ENCODE measurements at places on chromosomes 7 and 10.
A peak's percentile ranks its signal among the peaks of the same experiment; 100 is the strongest.

DNA sequence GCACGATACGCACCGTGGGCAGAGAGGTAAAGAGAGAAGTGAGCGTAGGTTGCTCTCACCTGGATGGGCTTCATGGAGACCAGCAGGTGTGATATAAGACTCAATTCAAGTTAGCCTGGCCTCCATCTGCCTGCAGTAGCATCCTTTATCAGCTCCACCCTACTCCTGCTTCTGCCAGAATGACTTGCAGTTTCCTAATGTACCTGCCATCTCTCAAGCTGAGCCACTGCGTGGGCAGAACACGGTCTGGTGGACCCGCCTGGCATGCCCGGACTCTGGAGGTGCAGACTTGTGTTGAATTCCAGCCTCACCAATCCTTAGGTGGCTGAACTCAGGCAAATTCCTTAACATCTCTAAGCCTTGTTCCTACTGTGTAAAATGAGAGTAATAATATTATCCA lies 64.3 kb downstream of the STEAP1B start:
- DNase-seq: no peak

GRCh38 chr10:27857616-27858015 lies 112.0 kb upstream of the MKX start:
- no peak for DNase-seq

- no peak for DNase-seq
Measured at GRCh38 chr10:124821520-124821919, 19.9 kb downstream of the ABRAXAS2 start.

DNA sequence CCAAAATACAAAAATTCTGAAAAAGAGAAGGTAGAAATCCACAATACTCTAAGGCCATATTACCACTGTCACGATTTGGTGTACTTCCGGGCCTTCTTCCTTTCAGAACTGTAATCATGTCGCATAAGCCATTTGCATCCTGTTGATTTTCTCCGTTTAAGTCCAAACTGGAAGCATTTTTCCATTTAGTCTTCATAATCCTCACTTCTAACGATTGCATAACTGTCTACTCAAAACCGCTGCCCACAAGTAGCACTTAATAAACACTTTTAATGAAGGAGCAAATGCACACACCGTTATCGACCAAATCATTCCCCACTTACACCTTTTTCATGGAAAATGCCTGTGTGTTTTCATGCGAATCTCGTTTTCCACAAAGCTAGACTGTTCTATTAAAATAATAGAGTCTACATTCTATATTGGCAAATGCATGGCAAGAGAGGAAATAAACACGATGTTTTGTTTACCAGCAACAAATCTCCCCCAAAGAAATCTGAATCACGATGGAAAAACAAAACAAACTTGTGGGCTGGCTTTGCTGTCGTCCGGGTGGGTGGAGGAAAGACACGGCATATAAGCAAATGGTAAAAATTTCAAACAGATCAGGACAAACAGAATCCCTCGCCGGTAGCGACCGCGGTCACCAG lies 1.0 kb downstream of the ATE1 start:
- peak; percentile 26 for DNase-seq

- no peak for DNase-seq
Measured at GRCh38 chr7:131765575-131765974, 209.1 kb upstream of the PODXL start.

GRCh38 chr10:8006274-8006999 lies 48.1 kb upstream of the GATA3 start:
- peak; percentile 44 for DNase-seq

DNA sequence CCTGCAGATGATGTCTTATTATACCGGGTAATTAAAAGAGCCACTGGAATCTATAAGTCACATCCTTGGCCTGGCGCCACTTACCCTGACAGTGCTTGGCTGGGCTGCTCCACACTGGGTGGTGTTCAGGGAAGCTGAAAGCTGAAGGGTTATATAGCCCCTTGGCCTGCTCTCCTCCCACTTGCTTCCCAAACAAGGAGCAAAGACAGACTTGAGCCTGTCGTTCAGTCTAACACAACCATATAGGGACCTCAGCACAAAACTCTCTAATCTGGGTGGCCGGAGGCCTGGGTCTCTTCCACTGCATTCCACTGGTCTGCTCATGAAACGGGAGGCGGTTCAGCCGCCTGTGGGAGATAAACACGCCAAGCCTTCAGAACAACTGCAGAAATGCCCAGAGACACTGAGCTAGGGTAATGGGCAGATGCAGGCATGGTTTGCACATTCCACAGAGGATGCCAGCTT lies at the start of gene ACTA2:
Gene ACTA2 (minus strand): TSS at position 127 of the 465 bp plus-strand sequence. CDS start 3,843 bp downstream, outside the sequence.
- peak; percentile 83 for DNase-seq

GRCh38 chr7:103680161-103681144 lies 234.4 kb upstream of the SLC26A5 start:
- no peak for DNase-seq

DNA sequence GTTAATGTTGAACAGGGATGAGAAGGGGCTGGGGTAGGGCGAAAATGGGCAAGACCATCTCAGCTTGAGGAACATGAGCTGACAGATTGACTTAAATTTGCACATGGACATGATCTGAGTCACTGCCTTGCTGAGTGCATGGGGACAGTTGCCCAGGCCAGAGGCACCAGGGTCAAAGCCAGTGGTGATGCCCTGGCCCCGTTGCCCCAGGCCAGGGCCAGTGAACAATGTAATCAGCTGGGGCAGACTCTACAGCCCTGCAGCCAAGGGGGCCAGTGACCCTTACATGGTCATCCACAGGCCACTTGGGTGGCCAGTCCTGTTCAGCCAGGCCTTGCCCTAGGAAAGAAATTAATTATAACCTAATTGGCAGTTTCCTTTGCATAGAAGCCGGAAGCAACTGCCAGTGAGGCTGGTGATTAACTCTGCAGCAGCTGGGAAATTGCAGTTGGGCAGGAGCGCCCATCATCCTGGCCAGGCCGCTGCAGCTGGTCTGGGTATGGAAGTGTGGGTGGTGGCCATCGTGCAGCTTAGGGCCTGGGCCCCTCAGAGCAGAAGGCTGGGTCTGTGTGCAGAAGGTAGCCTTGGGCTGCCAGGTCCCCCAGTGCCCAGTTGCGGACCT lies 9.6 kb downstream of the RET start:
- no peak for DNase-seq

- DNase-seq: no peak
Measured at GRCh38 chr7:148277042-148277660, 313.4 kb upstream of the C7orf33 start.

GRCh38 chr7:26556061-26556881 lies 264.6 kb downstream of the SNX10 start:
- no peak for DNase-seq

GRCh38 chr10:116669080-116669479 lies 48.3 kb downstream of the PNLIPRP2 start:
- no peak for DNase-seq

DNA sequence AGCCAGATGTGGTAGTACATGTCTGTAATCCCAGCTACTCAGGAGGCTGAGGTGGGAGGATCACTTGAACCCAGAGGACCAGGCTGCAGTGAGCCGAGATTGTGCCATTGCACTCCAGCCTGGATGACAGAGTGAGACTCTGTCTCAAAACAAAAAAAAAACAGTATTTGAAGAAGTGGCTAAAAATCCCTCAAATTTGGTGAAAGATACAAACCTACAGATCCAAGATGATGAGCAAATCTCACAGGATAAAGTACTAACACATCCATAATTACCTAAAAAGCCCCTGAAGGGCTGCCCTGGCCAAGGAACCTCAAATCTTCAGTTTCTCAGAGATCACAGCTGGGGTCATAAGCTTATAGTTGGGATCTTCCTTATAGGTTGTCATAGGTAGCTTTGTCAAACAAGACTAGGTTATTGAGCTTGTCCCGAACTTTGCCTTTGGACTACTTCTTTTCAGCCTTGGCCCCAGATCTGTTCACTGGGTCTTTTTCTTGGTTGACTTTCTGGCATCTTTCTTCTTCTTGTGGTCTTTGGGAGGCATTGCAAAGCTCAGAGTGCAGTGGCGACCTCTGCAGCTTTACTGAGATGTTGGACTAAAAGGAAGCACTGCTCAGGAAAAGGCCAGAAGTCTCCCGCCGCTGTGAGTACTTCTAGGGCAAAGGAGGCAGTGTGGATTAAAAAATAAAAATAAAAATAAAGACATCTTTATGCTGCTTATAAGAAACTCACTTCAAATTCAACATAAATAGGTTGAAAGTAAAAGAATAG lies 28.6 kb upstream of the SAR1A start:
- peak; percentile 30 for DNase-seq

DNA sequence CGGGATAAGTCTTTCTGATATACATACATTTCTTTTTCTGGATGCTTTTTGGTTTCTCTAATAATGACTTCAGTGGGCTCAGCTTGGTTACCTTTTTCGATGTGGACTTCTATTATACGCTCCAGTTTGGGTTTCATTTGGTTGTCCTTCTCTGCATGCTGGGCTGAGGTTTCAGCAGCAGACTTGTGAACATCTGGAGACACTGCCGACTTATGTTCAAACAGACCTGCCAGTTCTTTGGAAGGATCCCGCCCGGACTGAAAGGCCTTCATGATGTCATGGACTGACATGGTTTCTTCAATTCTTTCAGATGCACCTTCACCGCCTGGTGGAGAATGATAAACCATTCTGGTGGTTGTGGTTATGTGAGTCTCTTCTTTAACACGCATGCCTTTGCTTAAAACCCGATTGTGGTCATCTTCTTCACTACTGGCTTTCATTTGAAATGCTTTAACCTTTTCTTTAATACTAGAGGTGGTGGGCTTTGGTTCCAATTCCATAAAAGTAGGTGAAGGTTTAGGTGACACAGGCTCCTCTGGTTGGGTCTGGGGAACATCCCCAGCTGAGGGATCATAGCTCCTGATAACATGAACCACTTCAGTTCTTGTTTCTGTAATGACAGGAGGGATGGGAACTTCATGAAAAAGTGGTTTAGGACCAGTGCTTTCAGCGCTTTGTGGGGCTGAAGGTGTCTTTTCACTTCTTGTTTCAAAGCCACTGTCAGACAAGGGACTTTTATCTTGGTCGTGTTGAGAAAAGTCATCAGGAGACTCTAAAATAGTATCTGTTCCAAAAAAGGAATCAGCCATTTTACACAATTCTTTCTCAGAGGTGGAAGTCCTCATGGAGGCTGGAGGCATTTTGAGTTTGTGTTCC lies 167.7 kb upstream of the CCDC6 start:
- no peak for DNase-seq

- DNase-seq: peak; percentile 20
Measured at GRCh38 chr10:112898540-112899390, 51.3 kb upstream of the TCF7L2 start.

DNA sequence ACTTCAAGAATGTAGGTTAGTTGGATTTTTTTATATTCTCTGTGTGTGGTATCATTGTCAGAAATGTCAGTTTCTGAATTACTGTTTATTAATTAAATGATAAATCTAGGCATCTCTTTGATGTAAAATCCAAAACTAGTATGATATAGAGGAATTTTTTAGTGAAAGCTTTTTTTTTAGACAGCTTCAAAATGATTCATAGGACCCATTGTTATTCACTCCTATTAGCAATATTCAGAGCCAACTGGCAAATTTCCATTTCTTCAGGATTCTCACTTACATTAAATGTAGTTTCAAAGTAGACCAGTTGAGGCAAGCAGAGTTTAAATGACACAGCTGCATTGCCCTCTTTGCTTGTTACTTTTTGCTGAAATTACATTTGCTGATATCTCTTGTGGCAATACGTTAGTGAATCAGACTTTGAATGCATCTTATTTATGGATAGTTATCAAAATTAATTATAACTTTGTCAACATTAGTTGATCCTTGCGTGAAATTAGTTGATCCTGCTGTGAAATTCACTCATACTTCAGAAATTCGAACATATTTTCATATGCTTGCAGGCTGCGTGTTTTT lies 20.3 kb downstream of the ZNF277 start:
- DNase-seq: no peak

DNA sequence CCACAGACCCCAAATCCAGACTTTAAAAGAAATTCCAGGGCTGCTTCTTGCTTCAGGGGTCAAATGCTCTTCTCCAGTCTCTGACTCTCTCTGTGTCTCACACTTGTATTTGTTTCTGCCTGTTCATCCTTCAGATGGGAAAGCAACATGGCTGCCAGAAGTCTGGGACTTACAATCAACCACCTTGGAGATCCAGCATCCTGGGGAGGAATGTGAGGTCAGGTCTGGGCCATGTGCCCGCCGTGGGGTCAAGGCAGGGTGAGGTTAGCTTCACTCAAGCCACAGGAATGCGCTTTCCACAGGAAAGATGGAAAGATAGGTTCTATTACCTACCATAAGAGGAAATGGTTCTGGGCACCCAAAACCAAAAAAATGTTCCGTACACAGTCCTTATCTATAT lies 34.3 kb upstream of the NPVF start:
- peak; percentile 46 for DNase-seq

DNA sequence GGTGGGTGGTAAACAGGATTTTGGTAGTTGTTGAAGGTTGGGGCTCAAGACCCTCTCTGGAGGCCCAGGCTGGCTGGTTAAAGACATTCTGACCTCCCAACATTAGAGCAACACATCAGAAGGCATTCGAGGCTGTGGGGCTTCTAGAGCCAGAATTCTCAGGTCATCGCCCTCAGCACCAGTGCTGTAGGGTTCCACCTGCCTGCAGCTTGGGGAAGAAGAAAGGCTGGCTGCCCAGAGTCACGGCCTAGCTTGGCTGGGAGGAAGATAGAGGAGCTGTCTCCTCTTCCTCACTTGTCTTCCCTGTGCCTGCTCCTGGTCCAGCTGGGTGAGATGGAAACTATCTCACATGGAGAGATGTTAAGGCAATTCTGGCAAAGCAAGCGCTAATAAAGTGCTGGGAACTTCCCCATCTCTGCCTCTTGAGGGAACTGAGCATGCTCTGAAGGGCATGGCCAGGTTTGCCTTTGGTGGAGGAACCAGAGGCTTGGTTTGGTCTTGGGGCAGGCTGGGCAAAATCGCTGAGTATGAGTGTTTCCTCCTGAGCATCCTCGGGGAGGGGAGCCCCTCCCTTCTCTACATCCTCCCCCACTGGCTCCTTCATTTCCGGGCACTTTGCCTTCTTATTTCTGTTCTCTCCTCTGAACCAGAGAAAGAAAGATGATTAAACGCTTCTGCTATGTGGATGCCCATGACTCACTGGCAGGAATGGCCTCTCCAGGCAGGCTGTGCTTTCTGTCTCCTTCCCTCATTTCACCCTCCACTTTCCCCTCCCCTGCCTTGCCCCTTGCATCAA lies 509.0 kb upstream of the PODXL start:
- DNase-seq: peak; percentile 97

DNA sequence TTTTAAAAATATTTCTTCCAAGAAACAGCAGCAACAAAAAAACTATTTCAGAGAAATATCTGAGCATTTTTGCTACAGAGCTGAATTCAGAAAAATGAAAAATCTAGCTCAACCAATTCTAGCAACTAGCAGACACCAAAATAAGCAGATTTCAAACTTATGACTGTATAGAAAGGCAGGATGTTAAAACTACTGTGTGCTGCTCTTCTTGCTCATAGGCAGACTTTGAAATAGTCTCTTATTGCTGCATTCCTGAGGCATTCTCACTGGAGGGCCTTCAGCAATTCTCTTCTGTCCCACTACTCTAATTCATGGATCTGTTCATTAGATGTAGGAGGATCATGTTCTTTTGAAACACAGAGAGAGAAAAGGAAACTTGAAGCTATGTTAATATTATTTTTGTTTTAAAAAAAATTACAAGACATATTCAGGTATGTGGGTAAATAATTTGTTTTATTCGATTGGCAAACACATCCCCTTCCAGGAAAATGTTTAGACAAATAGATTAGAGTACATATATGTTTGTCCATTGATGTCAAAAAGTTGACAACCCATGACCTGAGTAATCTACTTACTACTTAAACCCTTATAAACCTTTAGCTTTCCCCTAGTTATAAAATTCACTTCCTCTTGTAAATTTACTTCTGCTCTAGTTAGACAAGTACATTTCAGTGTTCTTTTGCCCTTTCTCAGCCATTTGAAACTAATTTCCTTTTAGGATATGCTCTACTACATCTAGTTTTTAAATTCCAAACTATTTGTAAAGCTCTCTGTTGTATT lies 428.2 kb upstream of the POT1 start:
- DNase-seq: no peak

- DNase-seq: no peak
Measured at GRCh38 chr10:97229322-97230015, 43.7 kb upstream of the SLIT1 start.

Measured in AG10803 (cell line).